AG09319 (cell line): ENCODE measurements at places on chromosomes 1 and 21.

DNA sequence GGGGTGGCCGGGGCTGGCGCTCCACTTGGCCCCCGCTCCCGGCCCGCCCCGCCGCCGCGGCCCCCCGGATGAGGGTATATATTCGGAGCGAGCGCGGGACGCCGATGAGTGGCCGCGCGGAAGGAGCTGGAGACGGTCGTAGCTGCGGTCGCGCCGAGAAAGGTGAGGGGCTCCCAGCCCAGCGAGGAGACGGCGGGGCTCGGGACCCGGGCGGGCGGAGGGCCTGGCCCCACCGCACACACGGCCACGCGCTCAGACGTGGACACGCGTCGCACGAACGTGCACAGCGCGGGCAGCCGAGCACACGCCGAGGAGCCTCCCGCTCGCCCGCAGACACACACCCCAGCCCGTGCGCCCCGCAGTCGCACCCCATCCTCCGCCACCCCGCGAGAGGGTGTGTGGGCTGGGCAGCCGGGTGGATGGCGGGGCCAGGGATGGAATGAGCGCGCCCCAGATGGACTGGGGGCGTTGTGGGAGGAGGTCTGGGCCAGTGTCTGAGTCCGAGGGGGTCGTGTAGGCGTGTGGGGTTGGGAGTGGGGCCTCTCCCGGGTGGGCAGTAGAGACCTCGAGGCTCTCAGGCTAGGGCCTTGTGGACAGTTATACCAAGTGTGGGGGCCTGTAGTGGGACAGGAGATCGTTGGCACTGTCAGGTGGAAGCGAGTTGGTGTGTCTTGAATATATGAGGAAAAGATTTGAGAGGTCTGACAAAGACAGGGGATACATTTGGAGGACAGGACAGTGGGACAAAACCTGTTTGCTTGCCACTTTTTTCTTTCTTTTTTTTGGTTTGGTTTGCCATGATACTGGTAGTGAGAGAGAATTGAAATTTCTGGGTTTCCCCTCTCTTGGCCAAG lies at the start of gene UAP1:
Gene UAP1 (plus strand): TSS at position 107 of the 854 bp plus-strand sequence. CDS start 4,347 bp downstream, outside the sequence.
- DNase-seq: no peak

DNA sequence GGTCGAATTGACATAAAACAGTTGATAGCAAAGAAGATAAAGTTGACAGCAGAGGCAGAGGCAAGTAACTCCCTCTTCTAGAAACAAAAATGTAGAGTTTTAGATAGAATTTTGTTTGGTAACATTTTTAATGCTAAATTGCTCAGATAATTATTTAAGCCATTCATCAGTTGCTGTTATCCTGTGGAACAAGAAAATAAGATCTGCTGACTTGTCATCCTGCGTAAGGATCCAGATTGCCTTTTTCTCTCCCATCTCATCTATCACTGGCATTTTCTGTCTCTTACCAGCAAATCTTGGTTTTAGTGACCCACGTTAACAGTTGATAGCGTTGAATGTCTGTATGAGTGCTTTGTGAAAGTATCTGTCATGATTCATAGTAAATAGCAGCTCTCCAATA lies 29.8 kb downstream of the SOAT1 start:
- no peak for DNase-seq

DNA sequence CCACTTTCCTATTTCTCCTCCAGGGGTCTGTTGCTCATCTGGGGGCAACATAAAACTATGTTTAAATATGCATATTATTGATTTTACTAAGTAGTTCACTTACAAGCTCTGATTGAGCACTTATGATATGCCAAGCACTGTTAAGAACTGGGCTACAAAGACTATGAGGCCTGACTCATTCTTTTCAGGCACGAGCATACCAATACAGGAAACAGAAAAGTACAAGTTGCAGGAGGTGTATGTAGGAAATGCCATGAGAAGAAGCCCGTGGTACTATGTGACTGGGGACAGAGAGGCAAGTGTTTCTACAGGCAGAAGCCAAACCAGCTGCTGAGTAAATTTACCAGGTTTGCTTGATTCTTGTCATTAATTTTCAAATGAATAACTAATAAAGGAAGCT lies 120.4 kb upstream of the PTGFR start:
- no peak for DNase-seq

DNA sequence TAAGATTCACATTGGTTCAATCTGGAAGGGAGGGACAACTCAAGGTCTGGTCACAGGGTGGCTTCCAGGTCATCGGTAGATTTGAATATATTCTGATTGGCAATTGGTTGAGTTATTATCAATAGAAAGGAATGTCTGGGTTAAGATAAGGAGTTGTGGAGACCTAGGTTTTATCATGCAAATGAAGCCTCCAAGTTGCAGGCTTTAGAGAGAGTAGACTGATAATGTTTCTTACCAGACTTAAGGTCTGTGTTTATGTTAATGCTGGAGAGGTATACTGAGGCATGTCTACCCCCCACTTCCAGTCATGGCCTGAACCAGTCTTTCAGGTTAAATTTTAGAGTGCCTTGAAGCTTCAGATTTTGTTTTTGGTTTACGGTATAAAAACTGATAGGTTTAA lies 29.7 kb downstream of the USP25 start:
- no peak for DNase-seq

GRCh38 chr1:247345881-247346280 lies 14.2 kb upstream of the ZNF496 start:
- DNase-seq: no peak

- DNase-seq: no peak
Observed at GRCh38 chr1:234108921-234109320, 204.4 kb downstream of the SLC35F3 start.

GRCh38 chr1:94757931-94758330 lies 62.2 kb upstream of the SLC44A3 start:
- DNase-seq: no peak

- no peak for DNase-seq
Observed at GRCh38 chr1:180851995-180852887, 60.5 kb upstream of the KIAA1614 start.

GRCh38 chr1:152683846-152684245 lies 2.1 kb upstream of the LCE2B start:
- DNase-seq: no peak

DNA sequence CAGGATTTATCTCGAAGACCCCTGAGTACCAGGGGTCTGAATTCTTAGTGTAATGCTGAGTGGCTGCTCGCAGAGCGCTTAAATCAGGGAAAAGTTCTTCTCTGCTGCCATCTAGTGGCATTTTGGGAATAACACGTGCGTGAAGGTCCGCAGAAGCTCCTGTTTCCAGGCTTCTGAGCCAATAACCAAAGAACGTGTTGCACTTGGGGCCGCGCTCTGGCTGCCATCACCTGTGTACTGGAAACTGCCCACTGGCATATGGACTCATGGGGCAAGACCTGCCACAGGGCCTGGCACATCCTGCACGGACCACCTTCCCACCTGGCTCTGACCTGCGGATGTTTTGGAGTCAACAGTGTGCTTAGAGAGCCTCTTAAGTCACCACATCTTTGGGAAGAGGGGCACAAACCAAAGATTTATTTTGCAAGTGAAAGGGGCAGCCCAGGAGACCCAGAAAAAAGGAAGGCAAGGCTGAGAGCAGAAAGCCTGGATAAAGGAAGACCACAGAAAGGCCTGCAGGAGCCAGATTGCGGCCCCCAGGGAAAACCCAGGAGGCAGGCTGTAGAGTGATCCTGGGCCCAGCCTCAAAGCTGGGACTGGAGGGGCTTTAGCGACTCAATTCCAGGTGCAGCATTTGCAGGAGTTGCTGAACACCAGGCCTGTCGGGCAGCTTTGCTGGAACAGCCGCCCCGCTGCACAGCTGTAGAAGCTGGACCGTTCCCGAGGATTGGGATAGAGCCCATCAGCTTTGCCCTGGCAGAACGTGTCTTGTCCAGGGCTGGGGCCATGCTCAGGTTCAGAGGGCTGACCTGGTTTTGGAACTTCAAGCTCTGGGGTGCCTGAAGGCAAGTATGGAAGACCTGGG lies 13.0 kb downstream of the CHIT1 start:
- peak; percentile 24 for DNase-seq

DNA sequence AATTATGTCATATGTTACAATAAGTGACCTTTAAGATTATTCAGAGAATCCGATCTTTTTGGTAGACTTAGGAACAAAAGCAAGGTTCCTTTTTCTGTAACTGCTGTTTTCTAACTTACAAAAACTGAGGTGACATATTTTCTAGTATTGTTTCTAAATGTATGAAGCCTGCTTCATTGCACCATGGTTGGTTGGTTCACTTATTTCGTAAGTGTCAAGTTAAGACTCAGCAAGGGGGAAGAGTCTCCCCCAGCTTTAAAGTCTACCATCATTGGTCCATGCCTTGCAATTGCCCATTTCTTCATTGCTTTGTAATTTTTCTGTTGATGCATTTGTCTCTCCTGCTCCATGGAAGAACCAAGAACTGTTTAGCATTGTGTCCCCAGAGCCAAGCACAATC lies 136.9 kb downstream of the DISC1 start:
- no peak for DNase-seq

- no peak for DNase-seq
Observed at GRCh38 chr1:12769976-12770505, 3.5 kb upstream of the PRAMEF12 start.

- DNase-seq: no peak
Observed at GRCh38 chr1:148373192-148373925, 109.7 kb downstream of the PPIAL4G start.

DNA sequence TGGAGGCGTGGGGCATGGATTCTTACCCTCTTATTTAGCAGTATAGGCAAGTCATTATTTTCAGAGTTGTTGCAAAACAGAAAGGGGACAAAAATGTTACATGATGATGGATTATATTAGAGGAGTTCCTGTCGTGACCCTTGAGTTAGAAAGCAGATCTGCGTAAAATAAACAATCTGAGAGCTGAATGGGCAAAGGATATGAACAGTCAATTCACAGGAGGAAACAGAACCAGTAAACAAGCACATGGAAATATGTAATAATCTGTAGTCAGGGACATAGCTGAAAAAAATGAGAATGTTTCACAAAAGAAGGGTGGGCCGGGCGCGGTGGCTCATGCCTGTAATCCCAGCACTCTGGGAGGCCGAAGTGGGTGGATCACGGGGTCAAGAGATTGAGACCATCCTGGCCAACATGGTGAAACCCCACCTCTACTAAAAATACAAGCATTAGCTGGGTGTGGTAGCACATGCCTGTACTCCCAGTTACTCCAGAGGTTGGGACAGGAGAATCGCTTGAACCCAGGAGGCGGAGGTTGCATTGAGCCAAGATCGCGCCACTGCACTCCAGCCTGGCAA lies 20.9 kb downstream of the RCAN1 start:
- no peak for DNase-seq

DNA sequence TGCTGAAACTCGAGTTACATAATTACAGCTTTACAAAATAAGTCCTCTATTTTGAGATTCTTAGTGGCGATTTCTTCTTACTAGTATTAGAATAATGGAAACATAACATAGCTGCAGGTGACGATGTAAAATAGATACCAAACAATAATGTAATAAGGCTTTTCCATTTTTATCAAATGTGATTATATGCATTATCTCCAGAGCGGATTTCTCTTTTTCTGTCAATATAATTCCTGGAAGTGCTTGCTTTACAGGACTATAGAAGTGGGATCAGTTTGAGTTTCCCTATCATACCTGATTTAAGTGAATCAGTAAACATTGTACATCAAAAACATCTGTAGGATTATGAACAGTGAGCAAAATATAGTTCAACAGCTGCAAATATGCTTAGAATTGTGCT lies 442.5 kb downstream of the NEGR1 start:
- no peak for DNase-seq

DNA sequence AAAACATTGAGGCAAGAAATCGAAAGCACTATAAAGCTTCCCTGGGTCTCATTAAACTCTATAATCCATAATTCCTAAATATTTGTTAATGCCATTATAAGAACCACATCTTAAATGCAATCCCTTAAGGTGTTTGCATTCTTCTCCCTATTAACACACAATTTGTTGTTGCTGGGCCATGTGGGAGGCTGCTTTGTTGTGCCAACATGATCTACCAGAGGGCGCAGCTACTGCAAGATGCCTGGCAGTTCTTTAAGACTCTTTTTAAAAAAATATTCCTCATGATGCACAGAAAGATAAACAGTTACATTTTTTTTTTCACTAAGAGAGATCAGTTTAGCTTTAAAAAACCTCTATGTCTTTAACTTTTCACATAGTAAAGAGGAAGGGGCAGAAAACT lies 39.0 kb upstream of the BCAS2 start:
- DNase-seq: no peak

GRCh38 chr1:1206376-1206965 lies at the start of gene TNFRSF18:
Gene TNFRSF18, minus strand, starts transcription at chr1:1206592. Its CDS starts 21 bp downstream, at chr1:1206571.
- no peak for DNase-seq

- DNase-seq: no peak
Observed at GRCh38 chr1:109985247-109986053, 885 bp downstream of the AHCYL1 start.

DNA sequence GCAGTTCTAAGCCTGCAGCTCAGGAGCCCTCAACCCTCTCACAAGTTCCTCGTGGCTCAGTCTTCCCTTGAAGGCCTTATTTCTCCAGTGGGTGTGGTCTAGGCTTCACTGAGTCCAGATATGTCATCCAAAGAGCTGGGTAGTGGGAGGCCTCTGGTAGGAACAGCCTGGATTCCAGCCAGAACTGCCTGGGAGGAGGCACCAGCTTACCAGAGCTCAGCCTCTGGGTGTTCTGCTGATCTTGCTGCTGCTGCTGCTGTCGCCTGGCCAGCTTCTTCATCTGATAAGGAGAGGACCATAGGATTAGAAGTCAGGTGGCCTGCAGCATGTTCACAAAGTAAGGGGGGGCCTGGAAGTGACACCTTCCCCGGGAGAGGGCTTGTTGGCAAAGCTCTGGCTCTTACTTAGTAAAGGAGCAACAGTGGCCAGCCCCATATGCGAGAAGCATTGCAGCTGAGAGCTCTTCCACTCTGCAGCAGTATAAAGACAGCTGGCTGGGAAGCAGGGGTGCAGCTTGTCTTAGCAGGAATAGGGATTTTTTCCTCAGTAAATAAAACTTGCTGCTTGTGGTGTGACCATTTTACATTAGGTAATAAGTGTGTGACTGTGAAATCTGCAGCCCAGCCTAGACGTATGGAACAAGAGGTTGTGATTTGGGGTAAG lies 148.5 kb downstream of the LMX1A start:
- no peak for DNase-seq

DNA sequence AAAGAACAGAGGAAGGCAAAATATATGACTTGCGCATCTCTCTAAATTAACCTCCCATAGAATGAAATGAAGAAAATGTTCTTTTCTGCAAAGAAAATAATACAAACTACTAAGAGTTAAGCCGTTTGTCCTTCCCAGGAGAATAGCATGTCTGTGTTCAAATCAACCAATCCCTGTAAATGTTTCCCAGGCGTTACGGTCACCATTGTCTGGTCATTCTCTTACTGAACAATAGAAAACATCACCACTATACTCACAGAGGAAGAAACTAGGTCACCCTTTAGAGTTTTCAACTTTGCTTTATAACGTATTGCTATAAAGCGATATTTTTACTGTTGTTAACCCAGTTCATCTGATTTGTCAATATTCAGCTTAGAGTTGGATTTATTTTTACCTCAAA lies 34.1 kb downstream of the COL11A1 start:
- DNase-seq: no peak

DNA sequence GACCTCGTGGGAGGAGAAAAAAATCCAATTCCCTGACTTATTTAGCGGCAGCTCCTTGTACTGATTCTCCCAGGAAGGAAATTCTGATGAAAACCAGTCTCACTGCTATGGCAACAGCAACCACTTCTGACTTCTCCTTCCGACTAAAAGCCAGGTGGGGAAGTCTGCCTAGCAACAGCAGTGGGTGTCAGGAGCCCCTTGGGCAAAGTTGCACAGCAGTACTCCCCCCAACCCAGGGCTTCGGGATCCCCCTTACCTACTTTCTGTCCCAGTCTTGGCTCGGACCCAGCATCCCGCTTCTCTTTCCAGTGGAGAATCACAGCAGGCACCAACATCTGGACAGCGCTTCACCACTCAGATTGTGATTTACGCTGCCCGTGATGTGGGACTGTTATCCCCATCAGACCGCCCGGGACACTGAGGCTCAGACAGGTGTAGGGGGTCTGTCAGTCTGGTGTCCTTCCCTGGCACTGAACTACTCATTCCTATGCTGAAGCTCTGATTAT lies 24.6 kb downstream of the NKAIN1 start:
- no peak for DNase-seq
